ENCODE measurements at places on chromosomes 11 and 22.

- DNase-seq: no peak
Measured at GRCh38 chr11:67999201-67999629, 4.7 kb downstream of the UNC93B1 start.

- peak; percentile 15 for DNase-seq
Measured at GRCh38 chr11:62370743-62371440, 33.6 kb downstream of the ASRGL1 start.

DNA sequence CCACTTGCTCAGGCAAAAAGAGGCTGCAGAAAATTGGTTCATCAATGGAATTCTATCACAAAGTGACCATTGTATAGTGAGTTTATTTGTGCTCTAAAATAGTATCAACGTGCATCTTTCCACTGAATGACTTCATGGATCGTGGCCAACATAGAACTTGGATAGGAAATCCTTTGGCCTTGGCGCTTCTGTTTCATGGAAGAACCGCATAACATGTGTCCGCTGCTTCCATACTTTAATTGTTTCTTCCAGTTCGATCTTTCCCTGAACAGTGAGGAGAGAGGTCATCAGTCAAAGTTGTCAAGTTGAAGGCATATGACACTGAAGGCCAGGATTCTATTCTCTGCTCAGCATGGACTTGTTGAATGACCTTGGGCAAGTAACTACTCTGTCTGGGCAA lies 4.5 kb downstream of the NDUFA6 start:
- DNase-seq: no peak

DNA sequence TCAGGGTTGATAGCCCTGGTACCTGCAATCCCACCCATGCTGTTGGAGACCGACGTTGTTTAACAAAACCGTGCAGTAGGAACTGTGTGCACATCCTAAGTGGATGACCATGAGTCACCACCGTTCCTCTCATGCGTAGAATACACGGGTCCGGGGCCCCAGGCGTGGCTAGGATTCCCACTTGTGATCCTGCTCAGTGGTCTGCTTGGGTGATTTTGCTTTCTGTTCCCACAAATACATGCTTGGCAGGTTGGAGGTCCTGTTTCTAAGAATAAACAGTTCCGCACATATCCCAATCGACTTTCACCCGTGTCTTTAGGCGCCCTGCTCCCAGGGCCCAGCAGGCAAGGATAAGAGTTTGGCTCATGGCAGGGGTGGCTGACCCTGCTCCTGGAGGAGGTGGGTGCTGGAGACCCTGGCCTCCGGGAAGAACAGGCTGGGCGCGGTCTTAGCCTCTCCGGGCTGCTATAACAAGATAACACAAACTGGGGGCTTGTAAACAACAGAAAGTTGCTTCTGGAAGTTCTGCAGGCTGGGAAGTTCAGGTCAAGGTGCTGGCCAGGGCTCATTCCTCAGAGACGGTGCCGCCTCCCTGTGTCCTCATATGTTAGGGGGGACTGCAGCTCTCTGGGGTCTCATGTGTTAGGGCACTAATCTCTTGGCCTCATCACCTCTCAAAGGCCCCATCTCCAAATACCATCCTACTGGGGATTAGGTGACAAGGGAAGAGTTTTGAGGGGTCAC lies 1028.3 kb downstream of the BRD1 start:
- no peak for DNase-seq

DNA sequence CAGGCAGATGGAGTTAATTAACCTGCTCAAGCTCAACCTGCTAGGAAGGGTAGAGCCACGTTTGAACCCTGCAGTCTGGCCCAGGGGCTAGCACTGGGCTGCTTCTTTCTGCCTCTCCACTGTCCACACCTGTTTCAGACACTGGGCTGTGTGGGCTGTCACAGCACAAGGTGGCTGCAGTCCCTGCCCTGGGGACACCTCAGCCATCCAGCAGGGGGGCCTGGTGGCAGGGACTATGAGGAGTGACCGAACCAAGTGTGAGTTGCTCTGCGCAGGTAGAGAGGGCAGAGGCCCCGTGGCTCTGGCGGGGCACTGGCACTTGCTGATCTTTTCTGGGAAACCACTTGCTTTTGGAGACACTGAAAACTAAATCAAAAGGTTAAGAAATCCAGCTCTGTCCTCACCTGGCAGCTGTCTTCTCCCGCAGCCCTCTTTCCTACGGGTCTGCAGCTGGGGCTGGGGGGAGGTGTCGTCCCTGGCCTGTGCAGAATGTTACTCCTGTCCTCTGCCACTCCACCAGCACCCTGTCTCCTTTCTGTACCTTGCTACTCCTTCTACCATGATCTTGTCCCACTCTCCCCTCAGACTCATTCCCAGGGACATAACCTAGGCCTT lies 5.8 kb downstream of the BAD start:
- no peak for DNase-seq

GRCh38 chr22:30004101-30004500 lies 76.2 kb upstream of the HORMAD2 start:
- DNase-seq: no peak

DNA sequence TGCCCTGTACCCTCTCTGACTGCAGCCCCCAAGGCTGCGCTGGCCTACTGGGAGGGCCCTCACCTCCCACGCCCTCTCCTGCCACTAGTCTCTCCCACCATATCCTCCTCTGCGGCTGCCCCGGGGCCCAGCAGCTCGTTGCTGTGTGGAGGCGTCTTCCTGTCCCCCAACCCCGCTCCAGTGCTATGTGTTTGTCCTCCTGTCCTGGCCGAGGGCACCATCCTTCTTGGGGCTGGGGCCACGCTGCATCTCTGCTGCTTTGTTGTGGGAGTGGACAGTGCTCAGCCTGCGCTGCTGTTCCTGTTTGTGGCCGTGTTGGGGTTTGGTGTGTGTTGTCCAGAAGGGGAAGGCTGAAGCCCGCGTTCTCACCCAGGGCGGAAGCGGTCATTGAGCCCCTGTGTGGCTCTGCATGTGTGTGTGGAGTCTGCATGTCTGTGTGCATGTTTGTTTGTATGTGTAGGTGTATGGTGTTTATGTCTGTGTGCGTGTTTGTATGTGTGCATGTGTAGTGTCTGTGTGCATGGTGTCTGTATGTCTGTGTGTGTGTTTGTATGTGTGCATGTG lies 15.7 kb downstream of the TPCN2 start:
- no peak for DNase-seq

DNA sequence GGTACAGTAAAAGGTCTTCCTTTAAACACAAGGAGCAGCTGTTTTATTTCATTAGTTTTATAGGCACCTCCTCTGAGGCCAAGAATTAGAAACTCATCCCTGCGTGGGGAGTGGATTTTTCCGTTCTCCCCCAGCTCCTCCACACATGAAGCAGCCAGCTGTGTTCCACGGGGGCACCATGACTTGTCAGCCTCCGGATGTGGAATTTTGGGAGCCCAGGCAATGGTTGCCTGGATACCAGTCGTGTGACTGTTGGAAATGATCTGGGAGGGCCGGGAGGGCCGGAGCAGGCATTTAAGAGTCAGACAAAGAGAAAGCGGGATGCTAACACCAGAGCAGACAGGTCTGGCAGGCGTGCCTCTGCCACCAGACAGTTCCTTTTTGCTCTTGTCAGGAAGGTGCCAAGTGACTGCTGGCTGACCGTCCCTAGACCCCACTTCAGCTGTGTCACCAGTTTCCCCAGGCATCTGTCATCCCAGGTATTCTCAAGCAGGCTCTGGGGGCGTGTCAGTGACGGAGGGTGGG lies 15.9 kb upstream of the CDC42EP2 start:
- no peak for DNase-seq

DNA sequence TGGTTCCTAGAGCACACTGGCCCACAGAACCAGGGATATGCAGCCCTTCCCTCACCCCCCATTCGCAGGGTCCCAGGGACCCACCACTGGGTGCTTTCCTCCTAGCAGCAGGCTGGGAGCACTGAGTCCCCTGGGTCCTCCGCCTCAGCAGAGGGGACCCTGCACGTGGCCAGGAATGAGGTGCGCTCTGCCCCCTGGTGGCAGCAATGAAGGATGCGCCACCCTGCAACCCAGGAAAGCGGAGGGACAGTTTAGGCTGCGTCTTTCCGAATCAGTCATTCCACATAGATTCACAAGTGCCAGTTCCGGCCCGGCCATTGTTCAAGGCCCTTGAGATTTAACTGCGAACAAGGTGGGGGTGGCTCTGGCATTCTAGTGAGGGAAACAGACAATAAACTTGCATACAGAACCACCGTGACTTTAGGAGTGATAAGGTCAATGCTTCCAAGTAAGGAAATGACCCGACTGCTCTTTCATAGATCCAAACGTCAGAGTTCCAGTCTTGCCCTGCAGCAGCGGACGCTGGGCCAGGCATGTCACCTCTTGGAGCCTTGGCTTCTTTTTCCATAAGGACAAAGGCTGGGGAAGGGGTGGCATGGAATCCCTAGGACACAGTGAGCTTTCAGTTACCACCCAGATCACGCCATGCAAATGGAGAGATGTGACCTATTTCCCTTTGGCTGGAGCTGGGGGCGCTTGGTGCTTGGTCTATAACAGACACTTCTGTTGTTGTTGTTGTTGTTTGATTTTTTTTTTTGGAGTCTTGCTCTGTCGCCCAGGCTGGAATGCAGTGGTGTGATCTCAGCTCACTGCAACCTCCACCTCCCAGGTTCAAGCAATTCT lies 7.7 kb downstream of the RIN1 start:
- peak; percentile 67 for DNase-seq

DNA sequence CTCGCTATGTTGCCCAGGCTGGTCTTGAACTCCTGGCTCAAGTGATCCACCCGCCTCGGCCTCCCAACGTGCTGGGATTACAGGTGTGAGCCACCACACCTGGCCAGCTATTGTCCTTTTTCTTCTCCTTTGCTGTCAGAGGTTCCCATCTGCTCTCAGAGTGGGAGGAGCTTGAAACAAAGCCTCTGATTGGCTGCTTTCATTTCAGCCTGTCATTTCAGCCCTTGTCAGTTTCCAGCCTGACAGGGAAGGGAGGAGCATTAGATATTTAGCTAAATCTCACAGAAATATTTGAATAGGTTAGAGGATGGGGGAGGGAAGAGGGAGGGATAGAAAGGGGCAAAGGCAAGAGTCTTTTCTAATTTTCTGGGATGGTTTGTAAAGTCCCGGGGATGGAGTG lies 8.7 kb downstream of the SLC22A6 start:
- DNase-seq: no peak

GRCh38 chr11:60858731-60859464 lies 3.1 kb upstream of the PTGDR2 start:
- DNase-seq: no peak

DNA sequence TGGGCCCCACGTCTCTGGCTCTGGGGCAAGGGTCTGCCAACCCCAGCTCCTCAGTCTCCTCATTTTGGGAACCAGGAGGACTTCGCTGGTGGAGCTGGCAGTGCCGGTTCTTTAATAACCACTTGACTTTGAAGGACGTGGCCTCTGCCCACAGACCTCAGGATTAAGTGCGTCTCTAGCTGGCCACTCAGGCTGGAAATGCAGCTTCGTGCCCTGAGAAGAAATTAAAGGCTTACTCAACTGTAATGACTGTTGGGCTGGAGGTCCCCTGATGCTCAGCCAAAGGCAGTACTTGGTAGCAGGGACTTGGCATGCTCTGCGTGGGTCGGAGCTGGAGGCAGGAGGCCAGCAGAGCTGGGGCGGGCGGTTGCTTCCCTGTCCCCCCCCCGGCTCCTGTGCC lies 16.7 kb upstream of the PARVG start:
- DNase-seq: no peak

DNA sequence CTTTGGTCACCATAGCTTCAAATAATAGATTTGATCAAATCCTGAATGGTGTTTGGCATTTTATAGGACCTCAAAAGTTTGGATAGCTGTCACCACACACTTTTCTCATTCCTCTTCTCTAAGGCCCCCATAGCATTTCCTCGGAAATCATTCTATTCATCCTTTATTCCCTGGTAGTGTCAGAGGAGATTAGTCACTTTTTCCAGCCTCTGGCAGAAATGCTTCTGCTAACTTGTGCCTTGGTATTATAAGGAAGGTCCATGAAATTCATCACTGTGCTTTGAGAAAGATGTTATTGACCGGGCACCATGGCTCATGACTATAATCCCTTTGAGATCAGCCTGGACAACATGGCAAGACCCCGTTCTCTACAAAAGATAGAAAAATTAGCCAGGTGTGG lies 19.7 kb upstream of the NUP160 start:
- DNase-seq: no peak

- no peak for DNase-seq
Measured at GRCh38 chr11:64722141-64723065, 594 bp downstream of the NRXN2 start.

DNA sequence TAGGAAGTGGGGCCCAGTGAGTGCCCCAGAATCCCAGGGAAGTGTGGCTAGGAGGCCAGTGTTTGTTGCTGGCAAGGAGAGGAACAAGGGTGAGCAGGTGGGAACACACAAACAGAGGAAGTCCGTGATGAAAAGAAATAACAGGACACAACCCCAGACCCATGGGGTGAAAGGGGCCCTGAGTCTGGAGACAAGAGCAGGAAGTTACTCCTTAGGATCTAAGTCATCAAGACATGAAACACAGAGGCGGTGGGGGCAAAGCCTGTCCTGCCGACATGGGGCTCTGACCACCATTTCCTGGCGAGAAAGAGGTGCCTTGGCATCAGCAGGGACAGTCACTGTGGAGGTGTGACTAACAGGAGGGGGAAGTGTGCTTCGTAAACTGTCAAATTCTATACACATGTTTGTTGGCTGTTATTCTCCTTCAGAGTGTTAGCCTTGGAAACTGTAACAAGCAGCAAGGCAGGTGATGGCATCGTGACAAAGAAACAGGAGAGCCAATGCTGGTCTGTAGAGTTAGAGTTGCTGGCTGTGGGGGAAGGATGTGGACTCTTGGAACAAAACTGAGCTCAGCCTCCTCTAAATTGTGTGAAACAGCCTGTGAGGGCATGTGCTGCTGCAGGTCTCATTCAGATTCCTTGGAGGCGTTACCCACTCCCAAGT lies 21.7 kb downstream of the CHST1 start:
- DNase-seq: no peak

- DNase-seq: no peak
Measured at GRCh38 chr22:45785458-45785857, 113.8 kb downstream of the ATXN10 start.

DNA sequence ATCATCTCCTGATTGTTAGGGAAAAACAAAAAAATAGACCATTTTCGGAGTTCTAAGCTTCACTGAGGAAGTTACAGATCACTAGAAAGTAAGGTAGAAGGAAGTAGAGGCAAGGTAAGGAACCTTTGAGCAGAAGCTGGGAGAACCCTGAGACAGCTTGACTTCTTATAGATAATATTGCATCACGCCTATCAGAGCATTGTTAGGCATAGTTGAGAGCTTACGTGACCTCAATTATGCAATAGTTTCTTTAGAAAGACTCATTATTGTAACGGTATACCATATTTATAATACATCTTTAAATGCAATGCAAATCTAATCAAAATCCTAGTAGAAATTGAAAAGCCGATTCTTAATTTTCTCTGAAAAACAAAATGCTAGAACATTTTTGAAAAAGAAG lies 4.9 kb downstream of the TBRG1 start:
- DNase-seq: no peak

Measured in stimulated activated CD8-positive, alpha-beta memory T cell treated with anti-CD3 and anti-CD28 coated beads, Interleukin-12 subunit alpha, Interleukin-12 subunit beta, amount 100 ng/mL, for 1 hour (primary cell).